ENCODE measurements at places on chromosomes 1 and 21. TPM values are rescaled to one million over a fixed set of nuclear protein-coding genes. Genes with fewer than 3 reads are reported as not detected.

DNA sequence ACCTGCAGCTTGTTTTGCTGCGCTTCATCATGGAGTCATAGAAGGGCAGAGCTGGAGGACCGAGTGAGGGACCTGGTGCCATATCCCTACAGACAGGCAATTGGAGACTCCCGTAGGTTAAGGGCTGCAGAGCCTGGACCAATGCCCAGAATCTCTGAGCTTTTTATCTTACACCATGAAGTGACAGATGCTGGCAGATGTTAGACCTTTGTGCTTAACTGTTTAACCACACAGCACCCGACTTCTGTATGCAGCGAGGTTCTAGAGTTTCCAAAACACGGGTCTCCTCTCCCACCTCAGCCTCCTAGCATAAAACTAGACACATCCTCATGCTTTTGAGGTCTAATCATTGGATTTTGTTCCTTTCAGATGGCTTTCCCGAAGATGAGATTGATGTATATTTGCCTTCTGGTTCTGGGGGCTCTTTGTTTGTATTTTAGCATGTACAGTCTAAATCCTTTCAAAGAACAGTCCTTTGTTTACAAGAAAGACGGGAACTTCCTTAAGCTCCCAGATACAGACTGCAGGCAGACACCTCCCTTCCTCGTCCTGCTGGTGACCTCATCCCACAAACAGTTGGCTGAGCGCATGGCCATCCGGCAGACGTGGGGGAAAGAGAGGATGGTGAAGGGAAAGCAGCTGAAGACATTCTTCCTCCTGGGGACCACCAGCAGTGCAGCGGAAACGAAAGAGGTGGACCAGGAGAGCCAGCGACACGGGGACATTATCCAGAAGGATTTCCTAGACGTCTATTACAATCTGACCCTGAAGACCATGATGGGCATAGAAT, 47.6 kb downstream of the B3GALT5 start:
- DNase-seq: no peak
- peaks cover 10% of the 10 kb centered on the region for H3K27me3 ChIP-seq
- H3K4me1 ChIP-seq: no peaks in the 10 kb centered on the region

GRCh38 chr1:66525086-66525485, 8.9 kb upstream of the SGIP1 start:
- peaks cover 3% of the 10 kb centered on the region for H3K27me3 ChIP-seq
- H3K4me3 ChIP-seq: no peak overlapping the region
- H3K36me3 ChIP-seq: no peaks in the 10 kb centered on the region
- no peaks in the 10 kb centered on the region for H3K4me1 ChIP-seq

DNA sequence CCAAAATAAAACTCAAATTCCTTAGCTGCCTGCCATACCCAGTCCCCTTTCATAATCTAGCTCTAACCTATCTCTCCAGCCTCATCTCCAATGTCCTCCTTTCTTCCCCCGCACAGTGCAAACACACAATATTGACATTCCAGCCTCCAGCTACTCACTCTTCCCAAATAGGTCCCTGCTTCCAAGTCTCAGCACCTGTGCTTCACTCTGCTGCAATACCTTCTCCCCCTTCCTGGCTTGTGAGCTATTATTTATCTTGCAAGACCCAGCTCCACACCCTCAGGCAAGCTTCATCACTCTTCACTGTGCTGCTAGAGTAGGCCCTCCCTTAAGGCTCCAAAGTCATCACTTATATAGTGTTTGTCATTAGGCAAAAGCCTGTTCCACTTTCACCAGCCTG, 9.7 kb downstream of the PLPP3 start:
- H3K27ac ChIP-seq: no peak overlapping the region
- no peak for DNase-seq
- H3K27me3 ChIP-seq: peaks cover 3% of the 10 kb centered on the region
- H3K36me3 ChIP-seq: no peaks in the 10 kb centered on the region

DNA sequence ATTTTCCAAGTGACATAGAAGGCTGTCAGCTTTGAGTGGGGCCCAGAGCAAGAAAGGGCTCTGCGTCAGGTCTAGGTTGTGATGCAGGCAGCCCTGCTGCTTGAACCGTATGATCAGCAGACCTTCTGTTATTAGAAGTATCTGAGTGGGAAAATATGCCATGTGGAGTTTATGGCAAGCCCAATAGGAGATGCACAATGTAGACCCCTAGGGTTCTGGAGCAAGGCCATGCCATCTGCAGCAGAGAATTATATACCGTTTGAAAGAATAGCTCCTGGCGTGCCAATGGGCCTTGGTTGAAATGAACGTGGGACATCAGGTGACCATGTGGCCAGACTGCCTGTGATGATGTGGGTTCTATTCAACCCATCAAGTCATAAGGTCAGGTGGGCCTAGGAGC, 44.1 kb upstream of the ZBTB18 start:
- H3K27ac ChIP-seq: no peak overlapping the region
- no peak for DNase-seq
- H3K4me1 ChIP-seq: peaks cover 17% of the 10 kb centered on the region

- H3K4me1 ChIP-seq: peaks cover 10% of the 10 kb centered on the region
- H3K4me3 ChIP-seq: no peak overlapping the region
- H3K36me3 ChIP-seq: peaks cover 6% of the 10 kb centered on the region
- DNase-seq: no peak
Observed at GRCh38 chr21:25963181-25963580, 207.4 kb downstream of the APP start.

DNA sequence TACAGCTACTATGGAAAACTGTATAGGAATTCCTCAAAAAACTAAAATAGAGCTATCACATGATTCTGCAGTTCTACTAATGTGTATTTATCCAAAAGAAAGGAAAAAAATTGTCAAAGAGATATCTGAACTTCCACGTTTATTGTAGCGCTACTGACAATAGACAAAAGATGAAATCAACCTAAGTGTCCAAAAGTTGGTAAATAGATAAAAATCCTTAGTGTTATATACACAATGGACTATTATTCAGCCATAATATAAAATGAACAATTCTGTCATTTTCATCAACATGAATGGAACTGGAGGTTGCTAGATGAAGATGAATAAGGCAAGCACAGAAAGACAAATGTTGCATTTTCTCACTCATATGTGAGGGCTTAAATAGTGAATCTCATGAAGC, 1492.1 kb downstream of the MRPL39 start:
- H3K27ac ChIP-seq: no peak overlapping the region
- no peak overlapping the region for H3K4me3 ChIP-seq
- no peak for DNase-seq
- H3K27me3 ChIP-seq: no peaks in the 10 kb centered on the region
- no peaks in the 10 kb centered on the region for H3K4me1 ChIP-seq
- H3K36me3 ChIP-seq: no peaks in the 10 kb centered on the region

AMY1A gene
- total RNA-seq: not detected

GRCh38 chr1:41536361-41536802, 51.9 kb upstream of the EDN2 start:
- no peak for DNase-seq
- H3K27ac ChIP-seq: no peak overlapping the region
- H3K4me3 ChIP-seq: no peak overlapping the region
- peaks cover 2% of the 10 kb centered on the region for H3K4me1 ChIP-seq

DNA sequence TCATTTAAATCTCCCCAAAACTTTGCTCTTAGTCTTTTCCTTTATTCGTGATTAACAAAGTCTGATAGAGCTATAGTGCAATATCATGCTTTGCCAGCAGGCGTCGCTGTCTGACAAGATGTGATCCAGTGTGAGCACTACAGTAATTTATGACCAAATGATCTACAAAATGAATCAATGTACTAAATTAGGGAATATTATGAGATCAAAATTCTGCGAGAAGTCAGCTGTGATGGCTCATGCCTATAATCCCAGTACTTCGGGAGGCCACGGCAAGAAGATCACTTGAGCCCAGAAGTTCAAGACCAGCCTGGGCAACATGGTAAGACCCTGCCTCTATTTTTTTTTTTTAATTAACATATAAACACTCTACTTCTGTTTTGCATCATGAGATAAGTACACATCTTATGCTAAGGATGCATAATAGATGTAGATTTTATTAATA, 3.6 kb upstream of the SPSB1 start:
- H3K27ac ChIP-seq: no peak overlapping the region
- H3K4me1 ChIP-seq: peaks cover 19% of the 10 kb centered on the region
- DNase-seq: peak; percentile 88
- H3K4me3 ChIP-seq: no peak overlapping the region
- peaks cover 15% of the 10 kb centered on the region for H3K36me3 ChIP-seq

TFF2 gene
- not detected for total RNA-seq

GRCh38 chr1:105865546-105865945, 1190.9 kb upstream of the PRMT6 start:
- H3K4me3 ChIP-seq: no peak overlapping the region
- no peaks in the 10 kb centered on the region for H3K4me1 ChIP-seq

FMN2 gene
- not detected for total RNA-seq

DNA sequence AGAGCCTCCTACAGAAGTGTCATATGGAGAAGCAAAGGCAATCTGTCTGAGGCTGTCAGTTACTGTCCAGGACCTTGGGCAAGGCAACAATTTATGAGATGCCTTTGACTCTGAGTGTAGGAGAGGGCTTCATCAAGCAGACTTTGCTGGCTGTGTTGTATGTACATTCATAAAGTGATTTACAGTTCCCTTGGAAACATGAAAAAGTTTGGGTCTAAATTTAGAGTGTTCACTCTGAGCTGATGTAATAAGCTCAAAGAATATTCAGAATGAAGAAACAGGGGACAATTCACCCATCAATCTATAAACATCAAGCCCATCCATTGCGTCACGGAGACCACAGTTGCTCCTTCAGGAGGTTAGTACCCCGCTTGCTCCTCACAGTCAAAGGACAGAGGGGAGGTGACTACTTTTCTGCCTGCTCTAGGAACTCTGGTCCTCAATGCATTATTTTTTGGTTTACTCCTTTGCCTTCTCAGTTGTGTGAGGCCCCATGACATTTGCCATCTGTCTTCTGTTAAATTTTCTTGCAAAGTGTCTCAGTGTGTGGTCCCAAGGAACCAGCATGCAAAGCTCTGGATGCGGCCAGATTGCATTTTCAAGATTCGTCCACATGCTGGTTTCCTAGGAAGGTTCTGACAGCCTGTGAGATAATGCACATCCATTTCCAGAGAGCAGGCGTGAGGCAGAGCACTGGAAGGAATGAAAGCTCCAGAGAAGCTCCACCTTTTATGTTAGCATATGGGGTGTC, 241.1 kb upstream of the KIAA0040 start:
- no peaks in the 10 kb centered on the region for H3K4me1 ChIP-seq
- peaks cover 10% of the 10 kb centered on the region for H3K27me3 ChIP-seq
- H3K27ac ChIP-seq: no peak overlapping the region
- H3K4me3 ChIP-seq: no peak overlapping the region

DNA sequence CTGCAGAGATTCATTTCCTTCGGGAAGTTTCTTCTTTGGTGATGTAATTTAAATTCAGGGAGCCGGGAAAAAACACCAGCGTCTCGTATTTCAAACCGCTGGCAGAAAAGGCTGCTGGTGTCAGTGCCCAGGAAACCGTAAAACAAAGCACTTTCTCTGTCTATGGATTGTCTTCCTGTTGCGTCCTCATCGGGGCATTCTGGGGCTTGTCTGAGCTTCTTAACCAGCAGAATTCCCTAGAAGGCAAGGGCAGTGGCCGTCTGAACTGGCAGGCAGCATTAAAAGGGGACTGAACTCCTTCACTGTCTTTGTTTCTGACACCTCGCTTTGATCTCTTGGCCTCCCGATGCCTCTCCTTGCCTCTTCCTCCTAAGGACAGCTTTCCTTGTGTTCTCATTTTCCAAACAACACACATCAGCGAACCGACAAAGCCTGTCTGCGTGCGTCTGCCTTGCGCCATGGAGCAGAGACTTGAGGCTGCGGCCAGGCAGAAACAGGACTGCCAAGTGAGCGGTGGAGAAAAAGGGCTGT, 391.6 kb upstream of the VAMP3 start:
- no peak for DNase-seq
- H3K36me3 ChIP-seq: no peaks in the 10 kb centered on the region
- H3K27ac ChIP-seq: no peak overlapping the region
- H3K4me1 ChIP-seq: no peaks in the 10 kb centered on the region
- peaks cover 3% of the 10 kb centered on the region for H3K27me3 ChIP-seq

DNA sequence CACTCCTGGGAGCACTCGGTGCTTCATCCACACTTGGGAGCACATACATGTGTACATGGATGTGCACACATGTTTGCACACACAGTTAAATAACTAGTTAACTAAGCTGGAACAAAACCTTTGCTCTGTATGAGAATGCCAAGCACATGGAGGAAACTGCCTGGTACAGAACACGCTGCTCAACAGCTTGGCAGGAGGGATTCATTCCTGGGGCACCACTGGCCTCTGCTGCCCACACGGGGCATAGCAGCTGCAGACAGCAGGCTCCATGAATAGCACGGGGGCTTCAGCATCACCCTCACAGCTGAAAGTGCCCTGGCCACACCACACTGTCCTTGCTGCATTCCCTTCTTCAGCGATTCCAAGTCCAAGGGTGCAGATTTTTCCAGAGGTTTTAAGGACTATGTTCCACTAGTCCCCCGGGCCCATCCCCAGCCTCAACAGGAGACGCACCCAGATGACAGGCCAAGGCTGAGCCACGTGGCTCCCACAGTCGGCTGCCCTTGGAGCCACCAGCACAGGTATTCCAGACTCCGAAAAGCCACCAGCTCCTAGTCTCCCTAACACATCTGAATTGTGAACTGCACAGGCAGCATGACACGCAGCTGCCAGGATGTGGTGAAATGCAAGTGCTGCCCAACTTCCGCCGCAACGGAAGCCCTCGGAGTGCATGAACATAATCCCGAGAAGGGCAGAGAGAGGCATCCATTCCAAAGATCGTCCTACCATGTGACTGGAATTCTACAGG, 16.9 kb downstream of the NPHP4 start:
- H3K27ac ChIP-seq: no peak overlapping the region
- H3K4me3 ChIP-seq: no peak overlapping the region
- H3K4me1 ChIP-seq: peaks cover 6% of the 10 kb centered on the region
- DNase-seq: peak; percentile 59
- peaks cover 13% of the 10 kb centered on the region for H3K36me3 ChIP-seq

GRCh38 chr1:178821134-178821866, 49.6 kb downstream of the ANGPTL1 start:
- no peaks in the 10 kb centered on the region for H3K4me1 ChIP-seq
- no peaks in the 10 kb centered on the region for H3K27me3 ChIP-seq
- DNase-seq: no peak
- no peak overlapping the region for H3K4me3 ChIP-seq

DNA sequence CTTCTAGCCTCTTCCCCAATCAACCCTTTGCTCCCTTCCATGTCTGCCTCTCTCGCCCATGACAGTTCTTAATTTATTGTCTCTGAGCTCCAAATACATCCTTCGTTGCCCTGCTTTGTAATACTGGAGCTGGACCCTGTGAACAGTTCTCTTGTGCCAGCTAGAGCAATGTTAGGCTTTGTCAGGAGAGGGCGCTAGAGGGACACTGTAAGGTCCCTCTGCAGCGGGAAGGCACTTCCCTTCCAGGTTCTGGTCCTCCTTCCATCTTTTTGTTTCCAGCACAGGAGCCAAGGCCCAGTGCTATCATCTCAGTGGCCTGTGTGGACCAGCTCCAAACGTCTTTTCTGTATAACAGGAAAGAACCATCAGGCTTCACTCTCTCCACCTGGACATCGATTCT, 95.9 kb downstream of the PTPRU start:
- H3K4me1 ChIP-seq: no peaks in the 10 kb centered on the region
- DNase-seq: peak; percentile 27
- H3K4me3 ChIP-seq: no peak overlapping the region
- H3K27ac ChIP-seq: no peak overlapping the region

Data from activated CD8-positive, alpha-beta T cell treated with anti-CD3 and anti-CD28 coated beads, Interleukin-2, amount 10 ng/mL, durations not matched to agents 7 days and 5 days (primary cell).